Cardiac septum (tissue), 1 donor: ENCODE measurements at places on chromosomes 3 and 15. TPM values are rescaled to one million over a fixed set of nuclear protein-coding genes. Genes with fewer than 3 reads are reported as not detected.

The AZI2 gene
- total RNA-seq: 38.3 TPM

The DUOX1 gene
- 0.59 TPM for total RNA-seq

The KY gene
- total RNA-seq: 3.9 TPM

The NMNAT3 gene
- total RNA-seq: 9.7 TPM

The GOLGA8N gene
- 11.1 TPM for total RNA-seq

The GP9 gene
- 0.27 TPM for total RNA-seq

The CLDN11 gene
- 2.9 TPM for total RNA-seq

The SOX2 gene
- not detected for total RNA-seq

The LIPH gene
- 0.51 TPM for total RNA-seq
